Esophagus squamous epithelium (tissue), 5 donors: ENCODE measurements at places on chromosomes 3 and 15.

DNA sequence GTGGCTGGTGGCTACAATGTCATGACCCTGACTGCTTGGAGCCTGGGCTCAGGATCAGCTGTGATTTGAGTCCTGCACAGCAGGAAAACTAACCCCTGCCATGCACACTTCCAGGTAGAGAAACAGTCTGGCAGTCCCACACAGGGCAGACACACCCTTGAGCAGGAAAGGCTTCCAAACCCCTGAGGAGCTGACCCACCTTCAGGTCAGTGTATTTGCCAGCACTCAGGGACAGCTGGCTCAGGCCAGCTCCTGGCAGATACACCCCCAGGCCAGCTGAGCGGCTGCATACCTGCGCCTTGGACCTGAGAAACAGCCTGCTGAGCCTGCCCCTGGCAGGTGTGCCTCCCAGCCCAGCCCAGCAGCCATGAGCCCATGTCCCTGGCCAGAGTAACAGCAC, 22.2 kb upstream of the CDAN1 start:
- H3K27ac ChIP-seq: no peak overlapping the region
- no peaks in the 10 kb centered on the region for H3K27me3 ChIP-seq
- no peak for DNase-seq
- peaks cover 18% of the 10 kb centered on the region for H3K36me3 ChIP-seq

GRCh38 chr3:184778426-184779332, 33.3 kb upstream of the VPS8 start:
- H3K27me3 ChIP-seq: no peaks in the 10 kb centered on the region
- H3K36me3 ChIP-seq: no peaks in the 10 kb centered on the region
- no peak overlapping the region for H3K27ac ChIP-seq
- H3K4me3 ChIP-seq: no peak overlapping the region

- no peak overlapping the region for H3K4me3 ChIP-seq
- no peaks in the 10 kb centered on the region for H3K36me3 ChIP-seq
- no peaks in the 10 kb centered on the region for H3K4me1 ChIP-seq
- DNase-seq: no peak
Observed at GRCh38 chr15:57406062-57406772, 29.9 kb downstream of the CGNL1 start.

GRCh38 chr3:62501289-62501668, 127.9 kb upstream of the FEZF2 start:
- no peak overlapping the region for H3K27ac ChIP-seq
- H3K4me3 ChIP-seq: no peak overlapping the region
- no peaks in the 10 kb centered on the region for H3K4me1 ChIP-seq
- H3K36me3 ChIP-seq: no peaks in the 10 kb centered on the region
- H3K27me3 ChIP-seq: no peaks in the 10 kb centered on the region
- DNase-seq: no peak

GRCh38 chr3:168330983-168331382, 235.3 kb upstream of the GOLIM4 start:
- no peak overlapping the region for H3K27ac ChIP-seq
- H3K4me3 ChIP-seq: no peak overlapping the region

DNA sequence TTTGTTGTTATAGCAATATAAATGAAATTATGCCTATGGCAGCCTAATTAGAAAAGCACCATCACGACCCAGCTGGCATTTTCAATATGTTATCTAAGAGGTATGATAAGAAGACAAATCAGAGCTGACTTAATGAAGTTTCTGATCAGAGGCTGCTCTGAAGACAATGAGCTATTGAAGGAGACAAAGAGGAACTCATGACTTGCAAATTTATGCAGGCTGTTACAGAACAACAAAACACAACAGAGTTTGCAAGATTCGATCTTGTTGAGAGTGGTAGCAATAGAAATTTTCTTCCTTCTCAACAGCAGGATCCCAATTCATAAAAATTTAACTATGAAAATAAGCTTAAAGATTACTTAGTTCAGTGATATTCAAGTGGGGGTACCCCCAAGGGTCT, 7.7 kb downstream of the CCDC54 start:
- DNase-seq: no peak
- no peak overlapping the region for H3K27ac ChIP-seq
- H3K27me3 ChIP-seq: no peaks in the 10 kb centered on the region
- H3K36me3 ChIP-seq: no peaks in the 10 kb centered on the region

- peak overlapping the region; percentile 7 for H3K27ac ChIP-seq
- no peaks in the 10 kb centered on the region for H3K36me3 ChIP-seq
- H3K4me3 ChIP-seq: no peak overlapping the region
- peaks cover 24% of the 10 kb centered on the region for H3K4me1 ChIP-seq
- DNase-seq: no peak
Observed at GRCh38 chr15:92029767-92030166, 176.3 kb downstream of the SLCO3A1 start.

- H3K36me3 ChIP-seq: no peaks in the 10 kb centered on the region
- no peak overlapping the region for H3K4me3 ChIP-seq
- peaks cover 16% of the 10 kb centered on the region for H3K4me1 ChIP-seq
Observed at GRCh38 chr3:37543666-37544065, 318.0 kb upstream of the CTDSPL start.

- H3K4me3 ChIP-seq: no peak overlapping the region
- peaks cover 11% of the 10 kb centered on the region for H3K27me3 ChIP-seq
- no peak overlapping the region for H3K27ac ChIP-seq
- no peaks in the 10 kb centered on the region for H3K36me3 ChIP-seq
Observed at GRCh38 chr3:169809230-169809795, 3.4 kb upstream of the LRRIQ4 start.

GRCh38 chr3:117105686-117106085, 396.1 kb downstream of the TUSC7 start:
- H3K36me3 ChIP-seq: no peaks in the 10 kb centered on the region
- H3K4me3 ChIP-seq: no peak overlapping the region
- H3K27me3 ChIP-seq: no peaks in the 10 kb centered on the region
- no peak overlapping the region for H3K27ac ChIP-seq

- H3K27ac ChIP-seq: no peak overlapping the region
- no peak overlapping the region for H3K4me3 ChIP-seq
- no peaks in the 10 kb centered on the region for H3K36me3 ChIP-seq
- H3K27me3 ChIP-seq: peaks cover 3% of the 10 kb centered on the region
- H3K4me1 ChIP-seq: no peaks in the 10 kb centered on the region
Observed at GRCh38 chr3:150680562-150680961, 23.2 kb downstream of the ERICH6 start.

DNA sequence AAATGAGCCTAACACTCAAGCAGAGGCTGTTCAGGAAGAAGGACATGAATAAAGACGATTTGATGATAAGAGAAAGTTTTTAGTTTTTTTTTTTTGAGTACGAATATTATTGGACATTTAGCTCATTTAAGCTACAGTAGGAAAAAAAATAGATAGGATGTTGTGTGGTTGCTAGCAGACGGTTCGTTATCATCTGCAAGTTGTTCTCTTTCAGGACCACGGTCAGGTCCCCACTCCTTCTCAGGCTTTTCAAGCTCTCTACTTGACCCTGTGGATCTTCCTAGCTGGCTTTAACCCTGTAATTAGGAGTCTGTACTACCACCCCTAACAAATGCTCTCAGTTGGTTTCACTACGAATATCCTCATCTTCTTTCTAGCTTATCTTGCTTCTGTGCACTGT, 1.1 kb downstream of the KCNH8 start:
- H3K27ac ChIP-seq: no peak overlapping the region
- peaks cover 31% of the 10 kb centered on the region for H3K4me1 ChIP-seq
- no peak for DNase-seq
- H3K4me3 ChIP-seq: no peak overlapping the region

- no peak overlapping the region for H3K27ac ChIP-seq
- no peaks in the 10 kb centered on the region for H3K4me1 ChIP-seq
- no peak overlapping the region for H3K4me3 ChIP-seq
- H3K27me3 ChIP-seq: no peaks in the 10 kb centered on the region
Observed at GRCh38 chr15:48924528-48925393, 39.0 kb downstream of the SHC4 start.

GRCh38 chr3:42340466-42340865, 69.9 kb downstream of the LYZL4 start:
- no peak for DNase-seq
- no peak overlapping the region for H3K27ac ChIP-seq
- H3K27me3 ChIP-seq: peaks cover 38% of the 10 kb centered on the region
- no peak overlapping the region for H3K4me3 ChIP-seq
- H3K4me1 ChIP-seq: no peaks in the 10 kb centered on the region

GRCh38 chr3:53728606-53729005, 117.6 kb downstream of the CHDH start:
- no peaks in the 10 kb centered on the region for H3K27me3 ChIP-seq
- H3K4me1 ChIP-seq: no peaks in the 10 kb centered on the region
- H3K36me3 ChIP-seq: no peaks in the 10 kb centered on the region
- no peak overlapping the region for H3K27ac ChIP-seq
- DNase-seq: no peak

DNA sequence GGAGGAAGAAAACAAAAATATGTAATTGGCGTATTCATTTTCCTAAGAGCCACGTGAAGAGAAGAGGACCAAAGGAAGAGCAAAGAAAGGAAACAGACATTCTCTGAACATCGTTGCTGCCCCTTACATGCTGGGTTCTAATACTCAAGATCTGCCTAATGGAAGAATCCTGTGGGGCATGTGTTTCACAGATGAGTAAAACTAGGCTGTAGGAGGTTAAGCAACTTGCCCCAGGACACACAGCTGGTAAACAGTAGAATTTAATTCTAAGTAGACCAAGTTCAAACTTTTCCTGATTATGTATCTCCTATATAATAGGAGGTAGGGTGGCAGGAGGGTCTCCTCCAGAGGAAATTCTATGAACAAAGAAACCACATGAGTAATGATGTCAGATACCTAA, 106.1 kb upstream of the TNFAIP8L3 start:
- H3K27ac ChIP-seq: no peak overlapping the region
- H3K4me1 ChIP-seq: no peaks in the 10 kb centered on the region
- no peak overlapping the region for H3K4me3 ChIP-seq
- H3K36me3 ChIP-seq: no peaks in the 10 kb centered on the region
- no peaks in the 10 kb centered on the region for H3K27me3 ChIP-seq
- DNase-seq: no peak

GRCh38 chr3:167684388-167684993, 30.7 kb upstream of the WDR49 start:
- no peaks in the 10 kb centered on the region for H3K27me3 ChIP-seq
- no peak for DNase-seq
- no peaks in the 10 kb centered on the region for H3K4me1 ChIP-seq
- no peaks in the 10 kb centered on the region for H3K36me3 ChIP-seq

DNA sequence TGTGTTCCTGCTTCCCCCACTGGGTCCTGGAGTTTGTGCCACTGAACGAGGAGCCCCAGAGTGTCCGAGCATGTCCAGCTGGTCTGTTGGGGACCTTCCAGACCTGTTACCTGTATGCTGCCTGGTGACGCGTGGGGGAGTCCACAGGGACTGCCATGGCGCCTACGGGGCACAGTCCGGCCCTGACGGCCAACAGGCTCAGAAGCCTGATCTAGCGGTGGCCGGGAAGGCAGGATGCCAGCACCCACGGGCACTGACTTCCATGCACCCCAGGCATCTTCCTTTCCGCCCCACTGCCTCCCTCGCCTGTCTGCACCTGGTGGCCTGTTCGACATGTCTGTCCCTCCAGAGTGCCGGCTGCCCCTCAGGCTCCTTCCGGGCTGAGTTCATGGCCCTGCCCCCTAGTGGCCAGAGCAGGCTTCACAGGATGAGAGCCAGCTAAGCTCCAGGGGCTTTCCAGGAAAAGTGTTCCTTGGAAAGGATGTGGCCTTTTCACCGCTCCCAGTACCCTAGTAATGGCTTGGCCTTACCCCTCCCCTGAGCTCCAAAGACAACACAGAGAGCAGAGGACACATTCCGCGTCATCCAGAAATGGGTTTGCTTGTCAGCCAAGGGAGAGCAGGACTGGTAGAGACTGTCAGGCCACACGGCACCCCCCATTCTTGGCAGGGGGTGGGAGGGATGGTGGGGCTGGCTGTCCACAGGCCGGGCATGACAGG, 35.7 kb downstream of the NGRN start:
- no peaks in the 10 kb centered on the region for H3K36me3 ChIP-seq
- H3K27ac ChIP-seq: no peak overlapping the region

DNA sequence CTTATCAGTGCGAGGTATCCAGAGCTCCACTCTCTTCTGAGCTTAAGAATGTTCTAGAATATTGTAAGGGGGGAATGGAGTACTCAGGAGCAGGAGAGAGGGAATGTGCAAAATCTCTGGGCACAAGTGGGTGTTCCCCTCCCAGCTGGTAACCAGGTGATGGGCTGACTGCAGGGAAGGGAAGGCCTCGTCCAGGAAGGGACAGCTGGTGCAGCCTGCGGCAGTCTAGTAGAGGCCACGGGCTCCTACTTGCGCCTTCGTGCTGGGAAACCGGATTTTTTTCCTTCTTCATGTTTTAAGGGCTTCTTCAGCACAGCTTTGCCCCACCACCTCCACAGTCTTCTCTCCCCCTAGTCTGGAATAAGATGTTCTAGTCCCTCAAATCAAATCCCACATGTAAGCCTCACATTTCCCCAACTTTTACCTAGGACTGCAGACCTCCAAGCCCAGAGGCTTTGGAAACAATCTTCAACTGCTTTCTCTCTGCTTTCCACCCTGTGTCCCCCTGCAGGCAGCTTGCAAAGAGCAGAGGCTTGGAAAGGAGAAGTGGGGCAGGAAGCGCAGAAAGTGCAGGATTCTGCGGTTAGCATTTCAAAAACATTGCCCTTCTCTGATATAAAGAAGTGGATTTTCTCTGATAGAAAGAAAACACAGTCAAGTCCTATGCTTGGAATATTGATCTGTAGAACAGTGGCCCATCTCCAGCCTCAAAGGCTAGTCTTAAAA, 11.9 kb upstream of the CGNL1 start:
- H3K4me1 ChIP-seq: no peaks in the 10 kb centered on the region
- no peak overlapping the region for H3K27ac ChIP-seq
- H3K36me3 ChIP-seq: no peaks in the 10 kb centered on the region
- H3K27me3 ChIP-seq: no peaks in the 10 kb centered on the region
- no peak overlapping the region for H3K4me3 ChIP-seq

DNA sequence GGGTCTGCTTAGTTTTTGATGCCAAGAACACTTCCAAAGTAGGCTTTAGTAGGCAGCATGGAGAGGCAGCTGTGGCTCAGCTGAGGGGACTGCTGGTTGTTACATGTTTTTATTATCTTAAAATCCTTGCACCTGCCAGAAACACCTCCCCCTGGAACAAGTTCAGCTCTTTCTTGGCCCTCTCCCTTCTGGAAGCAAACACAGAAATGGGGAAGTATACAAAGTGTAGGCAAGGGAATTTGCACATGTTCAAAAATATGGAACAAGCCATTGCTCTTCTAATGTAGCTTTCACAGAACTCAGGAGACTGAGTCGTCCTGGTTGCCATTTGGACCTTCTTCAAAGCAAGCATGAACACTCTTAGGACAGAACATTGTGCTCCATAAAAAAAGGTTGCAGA, 169.1 kb upstream of the SEMA6D start:
- H3K4me1 ChIP-seq: no peaks in the 10 kb centered on the region
- no peaks in the 10 kb centered on the region for H3K36me3 ChIP-seq
- no peak for DNase-seq
- no peak overlapping the region for H3K27ac ChIP-seq
- no peaks in the 10 kb centered on the region for H3K27me3 ChIP-seq

DNA sequence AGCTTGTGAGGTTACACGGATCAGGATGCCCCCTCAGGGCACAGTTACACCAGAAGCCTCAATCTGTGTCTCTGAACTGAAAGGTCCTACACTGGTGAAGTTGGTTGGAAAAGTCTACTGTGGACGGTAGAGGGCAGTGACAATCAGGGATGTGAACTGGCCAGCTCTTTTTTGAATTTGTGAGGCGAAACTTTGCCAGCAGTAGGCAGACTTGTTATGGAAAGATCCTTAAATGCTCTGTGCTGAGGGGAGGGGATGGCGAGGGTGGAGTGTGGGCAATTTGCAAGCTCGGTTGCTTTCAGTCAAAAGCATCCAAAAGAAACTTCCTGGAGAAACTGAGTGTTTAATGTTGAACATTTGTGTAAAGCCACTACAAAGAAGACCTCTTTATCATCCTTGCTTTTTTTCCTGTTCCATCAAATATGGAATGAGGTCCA, 127.4 kb upstream of the ABHD17C start:
- no peak overlapping the region for H3K4me3 ChIP-seq
- no peaks in the 10 kb centered on the region for H3K36me3 ChIP-seq
- no peak overlapping the region for H3K27ac ChIP-seq
- peaks cover 4% of the 10 kb centered on the region for H3K4me1 ChIP-seq

- no peaks in the 10 kb centered on the region for H3K27me3 ChIP-seq
- H3K4me3 ChIP-seq: no peak overlapping the region
- H3K27ac ChIP-seq: peak overlapping the region; percentile 30
Observed at GRCh38 chr3:171876680-171877147, 33.6 kb downstream of the TMEM212 start.
